Stimulated activated naive CD8-positive, alpha-beta T cell treated with anti-CD3 and anti-CD28 coated beads, Interleukin-15, amount 100 ng/mL, for 72 hours (primary cell): ENCODE measurements at places on chromosomes 1 and 21.

GRCh38 chr1:29523136-29523535 lies 286.8 kb downstream of the PTPRU start:
- no peak for DNase-seq

DNA sequence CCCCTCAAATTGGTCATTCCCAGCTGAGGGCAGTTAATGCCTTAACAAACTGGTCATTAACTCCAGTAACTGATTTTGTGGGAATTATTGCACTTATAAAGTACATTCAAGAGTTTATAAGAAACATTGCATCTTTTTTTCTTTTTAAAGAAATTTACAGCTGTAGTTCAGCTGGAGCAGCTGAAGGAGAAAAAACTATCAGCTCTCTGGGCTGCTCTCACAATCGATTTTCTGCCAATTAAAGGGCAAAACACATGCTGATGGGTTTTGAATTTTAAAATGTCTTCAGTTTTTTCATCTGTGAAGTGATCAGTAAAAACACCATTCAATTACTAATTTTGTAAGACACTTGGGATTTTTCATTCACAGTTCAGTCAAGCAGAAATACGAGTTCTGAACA lies 74.7 kb downstream of the KIFAP3 start:
- DNase-seq, result no peak

DNA sequence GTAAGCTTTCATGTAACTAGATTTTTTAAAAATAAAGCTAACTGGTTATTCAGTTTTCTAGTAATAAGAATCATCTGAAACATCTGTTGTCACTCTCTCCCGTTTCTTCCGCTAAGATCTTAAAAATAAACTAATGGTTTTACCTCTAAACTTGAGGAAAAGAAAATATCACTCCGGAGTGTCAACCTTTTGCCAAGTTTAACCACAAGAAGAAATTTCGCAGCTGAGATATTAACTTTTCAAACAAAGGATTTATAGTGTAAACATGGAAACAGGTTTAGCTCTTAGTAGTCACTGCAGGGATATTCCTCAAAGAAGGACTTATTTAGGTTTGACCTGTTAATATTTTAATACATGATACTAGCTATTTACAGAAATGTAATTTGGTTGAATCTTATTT lies 954.9 kb downstream of the ADGRL2 start:
- no peak for DNase-seq

GRCh38 chr1:54249819-54250435 lies 50.0 kb downstream of the MRPL37 start:
- DNase-seq, result no peak

GRCh38 chr1:9852410-9853248 lies 28.9 kb upstream of the CLSTN1 start:
- no peak for DNase-seq

DNA sequence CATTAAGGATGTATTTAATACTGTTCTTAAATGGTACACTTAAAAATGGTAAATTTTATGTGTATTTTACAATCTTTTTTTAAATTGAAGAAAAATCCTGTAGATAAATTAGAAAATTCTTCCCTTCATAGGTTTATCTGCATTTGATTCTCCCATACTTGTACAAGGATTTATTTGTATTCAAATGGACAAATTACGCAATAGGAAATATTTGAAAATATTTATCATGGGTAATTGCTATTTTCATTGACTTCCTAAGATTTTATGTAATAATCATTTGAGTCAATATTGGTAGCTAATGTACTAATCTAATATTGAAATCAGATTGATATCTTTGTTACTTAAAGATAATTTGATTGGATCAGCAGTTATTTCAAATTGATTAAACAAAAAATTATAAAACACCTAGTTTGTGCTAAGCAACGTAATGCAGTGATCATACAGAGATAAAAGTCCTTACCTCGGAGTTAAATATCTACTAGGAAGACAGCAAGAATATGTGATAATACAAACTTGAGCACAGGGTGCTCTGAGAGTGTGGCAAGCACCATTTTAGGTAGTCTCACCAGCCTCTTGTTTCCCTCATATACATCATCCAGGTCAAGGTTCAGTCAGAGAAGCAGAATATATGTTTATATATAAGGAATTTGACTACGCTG lies 11.3 kb upstream of the C1orf162 start:
- DNase-seq, result no peak

GRCh38 chr1:43933386-43934100 lies at the start of gene ARTN:
Gene ARTN (plus strand): TSS chr1:43933801. CDS start chr1:43935657, 1,856 bp downstream.
- DNase-seq, result peak; percentile 12

- DNase-seq, result no peak
These were observed 110.2 kb downstream of the FCRL5 start for GRCh38 chr1:157442065-157442464.

- DNase-seq, result no peak
These were observed 508.8 kb upstream of the ZP4 start for GRCh38 chr1:238399558-238399957.

DNA sequence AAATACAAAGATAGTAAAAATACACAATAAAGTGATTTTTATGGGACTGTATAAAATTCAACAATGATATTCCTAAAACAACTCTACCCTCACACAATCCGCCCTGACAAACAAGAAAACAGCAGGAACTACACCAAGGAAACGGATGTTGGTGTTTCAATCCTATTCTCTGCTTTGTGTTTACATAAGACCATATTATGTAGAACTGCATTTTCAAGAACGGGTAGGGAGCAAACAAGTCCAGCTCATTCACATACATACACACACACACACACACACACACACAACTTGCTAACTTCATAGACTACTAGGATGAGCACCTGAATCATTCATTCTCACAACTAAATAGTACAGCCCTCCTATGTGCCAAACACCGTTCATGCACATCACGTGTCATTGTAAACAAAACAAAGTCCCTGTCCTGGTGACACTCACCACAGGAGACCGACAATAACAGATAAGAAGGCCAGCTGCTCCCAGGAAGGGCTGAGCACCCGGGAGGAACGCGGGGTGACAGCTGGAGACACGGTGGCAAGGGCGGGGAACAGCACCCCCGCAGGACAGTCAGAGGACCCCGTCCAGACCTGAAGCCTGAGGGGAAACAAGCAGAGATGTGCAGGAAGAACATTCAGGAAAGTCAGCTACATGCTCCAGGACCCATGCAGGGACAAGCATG lies 43.0 kb downstream of the NPHP4 start:
- DNase-seq, result no peak

DNA sequence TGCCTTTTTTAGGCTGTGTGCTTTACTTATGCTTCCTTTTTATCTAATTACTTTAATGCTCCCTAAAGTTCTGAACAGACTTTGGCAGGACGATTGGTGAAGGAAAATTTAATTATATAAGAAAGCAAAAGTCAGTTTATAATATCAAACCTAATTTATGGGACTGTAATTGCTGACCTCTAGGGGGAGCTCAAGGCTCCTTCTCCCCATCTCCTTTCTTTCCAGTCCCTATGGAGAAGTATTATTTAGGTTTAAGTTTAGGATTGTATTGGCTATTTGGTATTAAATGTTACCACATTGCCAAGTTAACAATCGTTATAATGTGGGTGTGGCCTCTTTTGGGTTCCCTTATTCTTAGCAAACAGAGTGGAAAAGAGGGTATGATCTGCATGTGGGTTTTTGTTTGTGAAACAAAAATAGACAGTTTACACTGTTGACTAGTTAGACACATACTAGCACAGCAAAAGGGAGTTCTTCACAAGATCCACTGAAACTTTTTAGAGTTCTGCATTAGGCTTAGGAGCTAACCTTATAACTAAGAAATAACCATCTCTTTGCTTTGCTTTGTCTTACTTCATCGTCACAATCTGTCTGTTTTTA lies 48.2 kb upstream of the TNFSF4 start:
- no peak for DNase-seq

DNA sequence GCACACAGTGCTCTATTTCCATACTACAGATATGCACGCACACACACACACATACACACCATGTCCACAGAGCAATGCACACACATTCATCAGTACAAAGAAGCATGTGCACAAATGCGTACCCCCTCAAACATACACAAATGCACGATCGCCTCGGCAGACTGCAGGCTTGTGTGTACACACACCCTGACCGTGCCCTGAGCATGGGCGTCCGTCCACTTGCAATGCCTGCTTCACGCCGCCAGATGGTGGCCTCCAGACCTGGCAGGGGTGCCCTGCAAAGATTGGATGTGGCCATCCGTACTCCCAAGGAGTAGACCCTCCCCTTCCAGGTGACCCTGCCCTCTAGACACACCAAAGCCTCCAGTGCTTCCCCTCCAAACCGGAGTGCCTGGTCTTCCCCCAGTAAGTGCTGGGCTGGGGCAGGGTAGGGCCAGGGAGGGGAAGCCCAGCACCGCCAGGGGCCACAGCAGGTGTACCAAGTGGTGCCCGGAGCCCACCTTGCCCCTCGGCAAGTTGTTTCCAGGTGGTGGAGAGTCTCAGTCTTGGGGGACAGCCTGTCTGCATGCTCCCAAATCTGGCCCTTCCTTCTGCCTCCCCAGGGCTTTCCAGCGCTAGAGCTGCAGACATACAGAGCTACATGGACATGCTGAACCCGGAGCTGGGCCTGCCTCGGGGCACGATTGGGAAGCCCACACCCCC lies 20.6 kb downstream of the ESPN start:
- DNase-seq, result no peak

DNA sequence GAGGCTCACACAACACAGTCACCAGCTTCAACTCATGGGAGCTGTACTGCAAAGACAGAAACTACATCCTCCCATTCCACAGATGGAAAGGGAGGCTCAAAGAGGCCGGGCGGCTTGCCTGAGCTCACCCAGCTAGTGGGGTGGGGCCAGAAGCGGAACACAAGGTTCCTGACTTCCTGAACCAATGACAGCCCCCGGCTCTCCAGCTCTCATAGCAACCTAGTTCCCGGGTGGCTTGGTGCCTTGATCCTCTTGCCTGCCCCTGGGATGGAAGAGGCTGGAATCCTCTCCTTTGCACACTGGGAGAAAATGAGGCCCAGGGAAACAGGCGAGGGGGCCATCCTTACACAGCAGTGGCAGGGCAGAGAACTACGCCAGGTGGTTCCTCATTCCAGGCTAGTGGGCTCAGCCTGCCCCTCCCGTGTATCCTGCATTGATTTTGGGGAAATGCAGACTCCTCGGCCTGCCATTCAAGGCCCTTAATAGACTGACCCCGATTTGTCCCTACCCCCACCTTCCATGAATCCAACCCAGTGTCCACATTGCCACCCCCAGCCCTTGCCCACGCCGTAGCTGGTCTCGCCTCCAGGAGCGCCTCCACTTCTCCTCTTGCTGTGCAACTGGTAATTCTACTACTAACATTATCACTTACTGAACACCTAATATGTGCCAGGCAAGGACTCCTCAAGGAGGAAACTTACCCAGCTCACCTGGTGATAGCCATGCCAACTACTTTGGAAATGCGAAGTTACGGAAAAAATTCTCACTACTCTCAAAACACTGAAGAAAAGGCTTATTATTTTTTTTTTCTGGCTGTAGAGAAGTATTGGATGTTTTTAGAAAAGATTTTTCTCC lies 5.0 kb downstream of the RAP1GAP start:
- DNase-seq, result no peak

GRCh38 chr1:12272770-12273169 lies 42.9 kb downstream of the VPS13D start:
- no peak for DNase-seq

- no peak for DNase-seq
These were observed 200.9 kb downstream of the FOXD2 start for GRCh38 chr1:47638713-47639112.

DNA sequence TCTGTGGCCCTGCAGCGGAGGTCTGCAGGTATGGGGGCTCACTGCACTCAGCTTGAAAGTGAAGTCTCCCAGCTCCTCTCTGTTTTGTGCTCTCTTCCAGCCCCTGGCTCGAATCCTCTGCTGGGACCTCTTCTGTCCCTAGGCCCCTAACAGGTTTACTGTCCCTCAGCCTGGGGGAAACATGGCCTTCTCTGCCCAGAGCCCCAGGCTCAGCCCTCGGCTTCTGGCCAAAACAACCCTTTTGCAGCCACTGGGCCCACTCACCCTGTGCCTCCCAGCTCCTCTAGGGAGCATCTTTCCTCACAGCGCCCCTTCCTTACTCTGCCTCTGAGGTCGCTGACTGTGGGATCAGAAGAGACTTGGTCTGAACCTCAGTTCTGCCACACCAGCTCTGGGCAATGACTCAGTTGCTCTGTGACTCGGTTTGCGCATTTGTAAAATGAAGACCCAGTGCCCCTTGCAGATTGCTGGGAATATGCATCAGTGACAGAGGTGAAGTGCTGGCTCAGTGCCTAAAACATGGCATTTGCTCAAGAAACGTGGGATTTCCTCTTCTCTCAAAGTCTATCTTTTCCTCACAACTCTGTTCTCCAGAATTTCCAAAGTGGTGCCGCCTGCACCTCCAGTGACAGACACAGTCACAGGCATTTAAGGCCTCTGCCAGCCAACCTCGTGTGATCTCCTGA lies 26.5 kb upstream of the TENT5C start:
- DNase-seq, result no peak

DNA sequence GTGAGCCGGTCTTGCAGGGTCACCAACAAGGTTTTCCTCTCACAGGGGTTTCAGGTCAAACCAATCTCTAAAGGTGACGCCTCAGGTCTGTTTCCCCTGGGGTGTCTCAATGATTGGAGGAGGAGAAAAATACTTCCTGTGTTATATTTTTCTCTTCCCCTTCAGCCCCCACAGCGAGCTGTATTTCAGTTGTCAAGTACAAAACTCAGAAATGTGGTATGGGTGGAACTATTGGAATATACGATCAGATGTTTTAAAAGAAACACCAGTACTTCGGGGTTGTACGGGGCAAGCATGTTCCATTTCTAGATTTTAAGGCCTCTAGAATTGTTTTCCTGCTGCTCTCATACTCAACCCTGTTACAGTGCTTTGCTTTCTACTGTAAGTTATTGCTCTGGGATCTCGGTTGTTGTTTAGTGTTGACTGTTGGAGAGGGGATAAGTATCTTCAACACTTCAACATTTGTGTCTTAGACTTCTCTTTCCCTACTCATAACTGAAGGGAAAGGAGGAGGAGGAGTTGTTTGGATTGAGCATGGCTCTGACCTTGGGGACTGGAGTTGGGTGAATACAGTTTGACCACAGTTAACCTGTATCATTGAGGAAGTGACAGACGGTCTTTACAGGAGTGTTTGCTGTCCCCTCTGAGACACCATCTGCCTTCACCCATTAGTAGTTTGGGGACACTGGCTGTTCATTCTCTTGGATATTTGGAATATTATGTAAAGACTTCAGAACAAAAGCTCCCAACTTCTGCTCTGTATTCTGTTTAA lies 2.0 kb downstream of the MAPKAPK2 start:
- DNase-seq, result peak; percentile 37

DNA sequence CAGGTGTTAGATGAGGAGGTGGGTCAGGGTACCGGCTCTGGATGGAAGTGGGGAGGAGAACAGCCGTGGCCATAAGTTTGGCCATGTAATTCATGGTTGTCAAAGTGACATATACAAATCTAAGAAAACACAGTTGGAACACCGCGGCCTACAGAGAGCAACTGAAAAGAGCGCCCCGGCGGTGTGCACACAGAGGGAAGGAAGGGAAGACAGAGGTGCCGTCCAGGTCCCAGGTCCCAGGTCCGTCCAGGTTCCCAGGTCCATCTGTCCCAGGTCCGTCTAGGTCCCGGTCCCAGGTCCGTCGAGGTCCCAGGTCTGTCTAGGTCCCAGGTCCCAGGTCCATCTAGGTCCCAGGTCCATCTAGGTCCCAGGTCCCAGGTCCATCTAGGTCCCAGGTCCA lies 4.5 kb upstream of the MRPL20 start:
- no peak for DNase-seq

GRCh38 chr1:165254376-165254775 lies 102.1 kb downstream of the LMX1A start:
- DNase-seq, result no peak

- no peak for DNase-seq
These were observed 28.0 kb downstream of the TMEM51 start for GRCh38 chr1:15181564-15181963.

- DNase-seq, result no peak
These were observed 135.8 kb upstream of the FGGY start for GRCh38 chr1:59161136-59161535.
